GM10248 (cell line): ENCODE measurements at places on chromosomes 2 and 18.

DNA sequence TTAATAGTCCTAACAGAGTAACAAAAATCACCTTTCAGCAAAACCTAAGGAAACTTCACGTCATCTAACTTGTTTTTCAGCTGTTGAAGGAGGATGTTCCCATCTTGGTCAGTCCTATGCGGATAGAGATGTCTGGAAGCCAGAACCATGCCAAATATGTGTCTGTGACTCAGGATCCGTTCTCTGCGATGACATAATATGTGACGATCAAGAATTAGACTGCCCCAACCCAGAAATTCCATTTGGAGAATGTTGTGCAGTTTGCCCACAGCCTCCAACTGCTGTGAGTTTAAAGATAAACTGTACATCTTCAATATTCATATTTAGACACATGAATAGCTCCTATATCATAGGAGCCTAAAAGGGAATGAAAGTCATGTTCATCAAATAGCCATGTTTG is 10.5 kb downstream of the COL3A1 start:
- DNase-seq, result no peak

GRCh38 chr2:23412556-23413155 is 27.7 kb downstream of the KLHL29 start:
- DNase-seq, result no peak

DNA sequence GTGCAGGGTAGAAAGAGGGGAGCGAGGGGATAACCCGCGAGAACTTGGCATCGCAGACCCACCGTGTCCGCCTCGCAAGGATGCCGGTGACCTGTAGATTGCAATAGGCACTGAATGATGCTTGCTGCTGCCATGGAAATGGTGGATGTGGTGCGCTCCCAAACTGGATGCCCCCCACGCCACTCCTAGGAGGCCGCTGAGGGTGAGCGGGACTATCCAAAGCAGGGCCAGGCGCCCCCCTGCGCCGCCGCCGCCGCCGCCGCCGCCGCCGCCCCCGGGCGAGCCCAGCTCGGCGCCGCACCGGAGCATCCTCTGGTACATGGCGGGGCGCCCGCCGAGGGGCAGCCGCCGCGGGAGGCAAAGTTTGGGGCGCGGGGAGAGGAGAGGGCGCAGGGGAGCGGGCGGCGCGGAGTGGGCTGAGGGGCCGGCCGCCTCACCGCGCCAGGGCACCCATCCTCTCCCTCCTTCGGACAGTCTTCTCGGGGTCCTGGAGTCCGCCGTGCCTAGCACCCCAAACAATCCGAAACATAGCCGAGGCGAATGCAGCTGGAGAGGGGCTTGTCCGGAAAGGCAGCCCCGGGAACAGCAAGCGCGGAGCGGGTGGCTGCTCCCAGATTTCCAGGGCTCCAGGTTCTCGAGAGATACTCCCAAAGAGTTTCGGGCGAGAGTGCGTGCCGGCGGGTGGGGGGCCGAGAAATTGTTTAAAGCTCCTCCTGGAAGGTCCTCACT is 685.1 kb downstream of the NRXN1 start:
- no peak for DNase-seq

DNA sequence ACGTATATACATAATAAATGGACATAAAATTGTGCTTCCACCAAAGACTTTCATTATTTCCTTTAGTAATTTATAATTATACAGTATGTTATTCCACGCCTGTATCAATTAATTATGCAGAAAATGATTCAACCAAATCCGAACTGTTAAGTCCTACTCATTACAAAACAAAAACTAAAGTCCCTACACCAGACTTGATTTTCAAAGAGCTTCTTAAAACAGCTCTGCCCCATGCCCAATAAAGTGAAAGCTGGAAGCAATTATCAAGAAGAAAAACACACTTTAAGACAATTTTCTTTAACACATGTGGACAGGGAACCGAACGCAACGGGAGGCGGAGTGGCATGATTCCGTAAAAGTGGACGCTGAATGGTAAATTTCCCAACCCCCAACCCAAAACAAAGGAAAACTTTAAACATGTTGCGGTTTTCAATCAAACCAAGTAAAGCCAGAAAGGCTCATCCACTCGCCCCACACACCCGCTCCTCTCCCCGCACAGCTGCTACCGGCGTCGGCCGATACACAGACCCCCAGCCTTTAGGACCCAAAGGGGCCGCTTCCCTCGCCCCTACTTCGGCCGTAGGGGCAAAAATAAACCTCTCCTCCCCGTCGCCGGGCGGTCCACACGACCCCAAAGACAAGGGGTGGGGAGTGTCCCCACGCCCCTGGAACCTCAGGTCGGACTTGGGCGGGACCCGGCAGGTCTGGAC is 705 bp downstream of the YES1 start:
- DNase-seq, result no peak

- no peak for DNase-seq
Measured at GRCh38 chr18:45169610-45170009, 445.7 kb upstream of the SLC14A2 start.

GRCh38 chr18:58756596-58757240 is 85.5 kb downstream of the MALT1 start:
- DNase-seq, result no peak

DNA sequence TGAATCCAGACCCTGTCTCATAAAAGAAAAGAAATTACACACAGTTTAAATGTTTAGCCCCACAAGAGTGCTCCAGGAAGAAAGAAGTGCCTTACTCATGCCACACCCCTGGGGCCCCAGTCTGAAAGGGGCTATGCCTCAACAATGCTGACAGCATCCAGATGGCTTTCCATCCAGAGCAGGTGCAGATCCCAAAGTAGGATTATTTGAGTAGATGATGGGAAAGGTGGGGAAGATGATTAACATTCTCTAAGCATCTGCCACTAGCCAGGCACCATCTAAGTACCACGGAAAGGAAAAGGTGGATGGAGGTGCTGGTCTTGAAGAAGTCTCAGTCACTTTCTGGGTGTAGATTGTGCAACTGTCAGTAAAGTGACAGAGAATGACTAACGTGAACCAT is 16.3 kb downstream of the DPYSL5 start:
- no peak for DNase-seq
